M059J (cell line): ENCODE measurements at places on chromosomes 6 and 20. TPM values are rescaled to one million over a fixed set of nuclear protein-coding genes. Genes with fewer than 3 reads are reported as not detected.

The MCHR2 gene
- total RNA-seq, result 0.15 TPM in 1 of 2 replicates, not detected in the other

GRCh38 chr20:45779011-45779915 lies 12.4 kb downstream of the WFDC3 start:
- DNase-seq, result peak; percentile 100

The OR12D3 gene
- total RNA-seq, result not detected in 2 replicates

DNA sequence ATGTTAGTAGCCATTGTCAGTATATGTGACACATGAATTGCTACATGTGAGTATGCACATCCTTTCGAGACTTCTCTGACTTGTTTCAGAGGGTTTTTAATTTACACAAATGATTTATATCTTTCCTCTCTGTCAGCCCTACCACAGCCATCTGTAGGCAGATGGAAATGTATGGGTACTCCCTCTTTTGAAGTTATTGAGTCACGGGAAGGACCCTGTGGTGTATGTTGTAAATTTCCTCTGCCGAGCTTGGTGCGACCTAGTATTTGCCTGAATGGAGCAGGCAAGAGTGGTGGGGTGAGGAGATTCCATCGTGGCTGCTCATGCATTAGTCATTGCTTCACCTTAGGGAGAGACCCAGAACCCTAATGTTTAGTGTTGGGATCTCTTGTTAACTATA lies 171.9 kb downstream of the JARID2 start:
- peak; percentile 99 for DNase-seq

DNA sequence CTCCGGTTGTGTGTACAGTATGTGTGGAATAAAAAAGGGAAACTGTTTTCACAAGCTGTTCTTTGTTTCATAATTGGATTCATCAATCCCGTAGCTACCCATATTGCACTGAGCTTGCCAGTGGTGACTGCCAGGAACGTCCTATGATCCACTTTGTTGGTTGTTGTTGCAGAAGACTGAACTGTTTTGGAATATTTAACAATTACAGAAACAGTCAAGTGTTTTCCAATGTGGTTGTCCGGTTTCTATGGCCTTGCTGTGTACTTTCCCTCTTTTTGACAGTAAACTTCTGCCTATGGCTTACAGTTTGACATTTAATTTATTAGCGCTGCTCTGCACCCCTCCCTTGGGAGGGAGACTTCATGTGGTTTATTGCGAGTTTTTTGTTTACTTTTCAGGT lies 141.2 kb downstream of the DTNBP1 start:
- no peak for DNase-seq
